Heart left ventricle (tissue), 16 donors: ENCODE measurements at places on chromosomes 7 and 10. TPM values are rescaled to one million over a fixed set of nuclear protein-coding genes. Genes with fewer than 3 reads are reported as not detected.

- H3K4me3 ChIP-seq, result no peak overlapping the region
- H3K36me3 ChIP-seq, result no peaks in the 10 kb centered on the region
- DNase-seq, result no peak
- H3K27me3 ChIP-seq, result no peaks in the 10 kb centered on the region
Measured at GRCh38 chr7:91242097-91242844, 22.0 kb upstream of the FZD1 start.

DNA sequence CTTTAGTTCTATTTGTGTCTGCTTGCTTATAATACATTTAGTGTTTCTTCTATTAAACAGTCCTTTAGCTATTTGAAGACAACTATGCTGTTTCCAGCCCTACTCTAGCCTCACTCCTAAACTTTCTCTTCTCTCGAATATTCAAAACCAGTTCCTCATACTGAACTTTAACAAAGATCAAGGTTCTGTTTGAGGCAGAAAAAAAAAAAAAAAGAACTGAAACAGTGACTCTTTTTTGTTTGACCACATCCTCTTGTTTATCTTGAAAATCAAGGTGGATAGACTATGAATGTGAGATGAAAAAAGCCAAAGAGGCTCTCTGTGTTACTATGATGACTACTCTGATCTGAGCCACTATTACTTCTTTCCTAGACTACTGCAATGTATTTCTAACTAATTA, 154.3 kb downstream of the ZNF365 start:
- no peak for DNase-seq
- H3K4me3 ChIP-seq, result no peak overlapping the region
- H3K27me3 ChIP-seq, result no peaks in the 10 kb centered on the region
- no peak overlapping the region for H3K27ac ChIP-seq
- no peaks in the 10 kb centered on the region for H3K36me3 ChIP-seq

The MBL2 gene
- total RNA-seq, result not detected

DNA sequence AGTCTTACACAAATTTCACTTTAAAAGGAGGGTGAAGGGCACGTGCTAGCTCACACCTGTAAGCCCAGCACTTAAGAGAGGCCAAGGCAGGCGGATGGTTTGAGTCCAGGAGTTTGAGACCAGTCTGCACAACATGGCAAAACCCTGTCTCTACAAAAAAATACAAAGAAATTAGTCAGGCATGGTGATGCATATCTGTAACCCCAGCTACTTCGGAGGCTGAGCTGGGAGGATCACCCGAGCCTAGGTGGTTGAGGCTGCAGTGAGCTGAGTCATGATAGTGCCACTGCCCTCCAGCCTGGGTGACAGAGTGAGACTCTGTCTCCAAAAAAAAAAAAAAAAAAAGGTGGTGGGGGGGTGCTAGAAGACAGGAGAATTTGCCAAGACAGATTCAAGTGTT, 237.3 kb upstream of the KLF14 start:
- no peaks in the 10 kb centered on the region for H3K27me3 ChIP-seq
- no peaks in the 10 kb centered on the region for H3K36me3 ChIP-seq
- DNase-seq, result no peak
- H3K4me3 ChIP-seq, result no peak overlapping the region
- no peak overlapping the region for H3K27ac ChIP-seq
- peaks cover 55% of the 10 kb centered on the region for H3K4me1 ChIP-seq

DNA sequence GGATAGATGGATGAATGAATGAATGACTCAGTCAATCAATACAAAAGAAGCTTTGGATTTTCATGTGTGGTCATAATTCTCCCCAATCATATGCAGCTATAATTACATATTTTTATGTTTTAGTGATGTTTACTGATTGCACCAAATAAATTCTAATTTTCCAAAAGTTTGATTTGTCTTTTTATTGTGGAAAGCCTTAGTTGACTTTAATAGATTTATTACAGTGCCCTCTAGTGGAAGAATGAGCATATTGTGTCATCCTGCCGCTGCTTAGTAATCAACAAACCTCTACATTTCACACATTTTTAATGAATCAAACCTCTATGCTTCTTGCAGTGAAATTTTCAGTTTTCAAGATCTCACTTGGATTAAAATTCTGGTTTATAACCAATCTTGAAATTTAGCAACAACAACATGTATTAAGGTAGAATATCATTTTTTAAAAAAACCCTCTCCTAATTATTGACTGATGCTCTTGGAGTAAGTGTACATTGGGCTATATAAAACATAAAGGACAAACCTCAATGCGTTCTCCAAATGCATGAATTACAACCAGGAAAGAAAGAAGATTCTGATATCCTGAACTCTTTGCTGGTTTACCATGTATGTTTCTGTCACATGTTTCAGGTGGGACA, 55.6 kb upstream of the PNLIP start:
- H3K4me1 ChIP-seq, result no peaks in the 10 kb centered on the region
- no peak overlapping the region for H3K4me3 ChIP-seq
- no peak for DNase-seq

DNA sequence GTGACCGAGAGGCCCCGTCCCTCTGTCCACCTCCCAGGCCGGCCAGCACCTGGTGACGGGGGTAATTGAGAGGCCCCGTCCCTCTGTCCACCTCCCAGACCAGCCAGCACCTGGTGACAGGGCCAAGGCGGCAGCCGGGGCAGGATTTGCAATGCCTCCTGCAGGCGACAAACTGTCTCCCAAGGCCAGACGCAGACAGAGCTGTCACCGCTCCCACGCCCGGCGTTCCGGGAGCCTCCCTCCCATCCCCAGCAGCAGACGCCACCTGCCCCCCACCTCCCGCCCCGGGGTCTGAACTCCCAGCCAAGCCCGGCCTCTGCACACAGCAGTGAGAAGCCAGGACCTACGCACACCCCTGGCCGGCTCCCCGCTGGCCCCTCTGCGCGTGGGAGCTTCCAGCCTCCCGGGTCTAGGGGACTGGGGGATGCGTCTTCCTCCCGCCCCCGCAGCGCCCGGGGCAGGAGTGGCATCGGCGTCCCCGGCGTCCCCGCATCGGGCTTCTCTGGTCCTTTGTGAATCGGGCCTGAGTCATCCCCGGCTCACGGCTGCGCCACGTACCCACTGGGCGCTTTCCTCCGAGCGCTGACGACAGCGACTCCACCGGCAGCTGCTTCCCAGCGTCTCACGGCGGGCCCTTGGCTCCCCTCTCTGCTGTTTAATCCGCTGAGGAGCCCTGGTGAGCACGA, 95.1 kb upstream of the DIP2C start:
- no peaks in the 10 kb centered on the region for H3K27me3 ChIP-seq
- peak overlapping the region; percentile 37 for H3K4me3 ChIP-seq
- no peaks in the 10 kb centered on the region for H3K36me3 ChIP-seq

The LRRC17 gene
- total RNA-seq, result 0.94 TPM

DNA sequence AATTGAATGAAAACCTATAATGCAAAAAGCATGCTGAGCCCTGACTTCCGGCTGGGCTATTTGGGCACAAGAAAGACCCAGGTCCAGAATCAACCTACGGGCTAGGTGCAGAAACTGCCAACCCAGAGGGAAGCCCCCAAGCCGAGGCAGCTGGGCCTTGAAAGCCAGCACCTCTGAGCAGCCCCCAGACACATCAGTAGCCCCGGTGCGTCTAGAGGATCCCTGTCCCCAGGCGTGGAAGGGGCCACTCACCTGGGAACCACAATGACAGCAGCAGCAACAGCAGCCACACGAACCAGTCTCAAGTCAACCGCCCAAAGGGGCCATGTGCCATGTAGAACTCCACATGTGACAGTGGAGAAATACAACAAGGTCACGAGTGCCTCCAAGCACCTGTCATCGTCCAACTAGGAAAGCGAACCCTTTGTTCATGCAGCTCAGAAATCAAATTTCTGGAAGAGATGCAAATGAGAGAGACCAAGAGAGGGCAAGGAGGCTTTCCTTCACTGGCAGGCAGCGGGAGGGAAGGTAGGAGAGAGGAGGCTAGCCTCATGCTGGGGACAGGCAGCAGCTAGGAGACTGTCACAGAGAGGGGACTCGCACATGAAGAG, 57.5 kb upstream of the CHST15 start:
- H3K4me1 ChIP-seq, result peaks cover 38% of the 10 kb centered on the region
- no peak overlapping the region for H3K27ac ChIP-seq
- no peak overlapping the region for H3K4me3 ChIP-seq
- DNase-seq, result no peak
- H3K27me3 ChIP-seq, result no peaks in the 10 kb centered on the region

DNA sequence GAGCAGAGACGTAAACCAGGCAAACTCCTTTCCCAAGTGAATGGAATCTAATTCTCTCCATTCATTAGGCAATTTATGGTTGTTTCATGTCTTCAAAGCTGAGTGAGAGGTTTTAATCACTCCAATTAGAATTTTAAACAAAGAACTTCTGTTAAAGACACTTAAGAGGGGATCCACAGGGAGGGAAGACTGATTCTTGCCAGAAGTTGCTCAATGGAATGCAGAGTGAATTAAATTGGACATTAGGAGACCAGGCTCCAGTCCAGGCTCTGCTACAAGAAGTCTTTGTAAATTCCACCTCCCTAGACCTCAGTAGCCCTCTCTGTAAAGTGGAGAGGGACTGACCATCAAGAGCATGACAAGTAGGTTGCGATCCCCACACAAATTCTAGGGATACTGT, 130.7 kb upstream of the TMEM72 start:
- no peak overlapping the region for H3K27ac ChIP-seq
- no peak for DNase-seq
- H3K36me3 ChIP-seq, result no peaks in the 10 kb centered on the region
- no peaks in the 10 kb centered on the region for H3K4me1 ChIP-seq
- H3K27me3 ChIP-seq, result no peaks in the 10 kb centered on the region
- H3K4me3 ChIP-seq, result no peak overlapping the region

The LBX1 gene
- not detected for total RNA-seq

DNA sequence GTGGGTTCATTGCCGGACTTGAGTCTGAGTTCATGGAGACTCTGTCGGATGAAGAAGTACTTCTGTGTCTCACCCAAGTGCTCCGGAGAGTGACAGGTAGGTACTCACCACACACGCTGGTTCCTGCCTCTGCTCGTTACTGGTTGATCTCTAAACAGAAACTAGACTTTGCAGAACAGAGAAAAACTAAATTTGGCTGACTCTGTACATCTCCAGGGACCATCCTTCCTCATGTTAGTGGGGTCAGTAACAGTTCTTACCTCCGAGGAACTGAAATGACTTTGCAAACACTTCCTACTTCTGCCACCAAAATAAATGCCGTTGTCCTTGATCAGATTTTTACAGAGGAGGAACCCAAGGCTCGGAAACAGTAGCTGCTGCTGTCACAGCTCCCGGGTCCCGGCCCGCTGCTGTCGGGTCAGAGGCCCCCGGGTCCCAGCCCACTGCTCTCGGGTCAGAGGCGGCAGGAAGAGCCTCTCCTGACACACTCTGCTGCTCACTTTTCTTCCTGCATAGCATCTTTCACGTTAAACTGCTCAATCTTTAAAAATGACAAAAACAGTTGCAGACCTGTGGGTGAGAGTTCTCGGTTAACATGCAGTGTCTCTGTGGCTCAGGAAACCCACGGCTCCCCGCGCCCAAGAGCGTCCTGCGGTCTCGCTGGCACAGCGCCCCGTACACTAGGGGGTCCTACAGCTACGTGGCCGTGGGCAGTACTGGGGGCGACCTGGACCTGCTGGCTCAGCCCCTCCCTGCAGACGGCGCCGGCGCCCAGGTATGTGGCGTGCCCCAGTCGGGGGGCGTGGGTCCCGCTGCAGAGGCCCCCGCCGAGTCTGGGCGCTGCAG, 4.8 kb upstream of the MTG1 start:
- peak overlapping the region; percentile 74 for H3K27ac ChIP-seq

DNA sequence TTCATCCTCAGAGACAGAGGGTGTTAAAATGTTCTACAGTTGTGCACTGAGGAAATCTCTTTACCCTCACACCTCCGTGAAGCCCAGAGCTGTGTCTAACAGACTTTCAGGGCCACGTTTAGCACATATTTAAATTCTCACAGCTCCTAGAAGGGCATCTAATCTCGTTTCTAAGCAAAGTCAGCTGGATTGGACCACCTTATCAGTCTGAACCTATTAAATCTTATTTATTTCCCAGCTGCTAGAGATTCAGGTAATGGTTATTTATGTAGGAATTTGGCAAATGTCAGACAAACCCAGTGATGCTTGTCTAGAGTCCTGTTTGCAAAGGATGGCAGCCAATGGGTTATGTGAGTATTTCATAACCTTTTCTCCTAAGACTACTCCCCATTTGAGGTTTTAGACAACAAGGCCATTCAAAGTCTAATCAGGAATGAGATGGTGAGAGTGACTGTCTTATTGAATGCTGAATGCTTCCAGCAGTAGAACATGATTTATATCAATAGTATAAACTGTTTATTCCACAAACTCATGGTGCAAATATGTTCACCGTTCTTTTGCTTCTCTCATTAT, 54.8 kb upstream of the EXOC4 start:
- no peaks in the 10 kb centered on the region for H3K36me3 ChIP-seq
- no peak overlapping the region for H3K4me3 ChIP-seq
- no peaks in the 10 kb centered on the region for H3K27me3 ChIP-seq
- H3K4me1 ChIP-seq, result no peaks in the 10 kb centered on the region
- no peak for DNase-seq

The TFPI2 gene
- 0.97 TPM for total RNA-seq

- H3K4me1 ChIP-seq, result peaks cover 88% of the 10 kb centered on the region
- H3K36me3 ChIP-seq, result no peaks in the 10 kb centered on the region
- DNase-seq, result no peak
- H3K27ac ChIP-seq, result peak overlapping the region; percentile 61
Measured at GRCh38 chr10:72257051-72257892, 16.5 kb upstream of the DDIT4 start.

DNA sequence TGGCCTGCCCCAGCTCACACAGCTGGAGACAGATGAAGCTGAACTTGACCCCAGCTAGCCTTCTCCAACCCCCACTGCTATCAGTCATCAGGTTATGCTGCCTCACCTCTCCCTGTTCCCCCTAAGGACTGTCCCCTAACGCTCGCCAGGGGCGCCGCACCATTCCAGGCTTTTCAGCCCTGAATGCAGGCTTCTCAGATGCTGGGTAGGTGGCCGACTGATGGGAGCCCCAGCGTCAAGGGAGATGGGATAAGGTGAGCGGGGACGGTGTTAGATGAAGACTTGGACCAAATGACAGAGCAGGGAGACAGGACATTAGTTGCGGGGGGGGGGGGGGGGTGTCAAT, 15.8 kb upstream of the OPALIN start:
- no peak overlapping the region for H3K4me3 ChIP-seq
- peaks cover 7% of the 10 kb centered on the region for H3K4me1 ChIP-seq
- no peaks in the 10 kb centered on the region for H3K36me3 ChIP-seq
- no peaks in the 10 kb centered on the region for H3K27me3 ChIP-seq

GRCh38 chr10:10804998-10805740, 212.5 kb upstream of the CELF2 start:
- no peak overlapping the region for H3K27ac ChIP-seq
- DNase-seq, result no peak
- H3K36me3 ChIP-seq, result no peaks in the 10 kb centered on the region
- H3K4me1 ChIP-seq, result peaks cover 20% of the 10 kb centered on the region
- no peak overlapping the region for H3K4me3 ChIP-seq

DNA sequence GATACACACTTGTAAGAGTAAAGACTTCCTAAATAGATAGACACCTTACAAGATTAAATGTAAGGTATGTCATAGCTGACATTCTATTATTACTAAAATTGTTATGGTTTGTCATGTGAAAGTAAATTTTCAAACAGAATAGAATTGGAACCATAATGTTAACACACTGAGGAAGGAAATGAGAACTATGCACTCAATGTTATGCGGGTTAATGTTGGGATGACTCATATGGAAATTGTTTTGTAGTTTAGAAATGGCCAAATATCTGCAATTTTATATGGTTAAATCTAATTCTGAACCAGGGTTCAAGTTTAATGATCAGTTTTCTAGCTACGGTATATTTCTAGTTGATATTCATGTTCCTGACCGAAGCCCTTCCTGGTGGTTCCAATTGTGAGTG, 214.2 kb upstream of the ADO start:
- no peak overlapping the region for H3K27ac ChIP-seq
- no peaks in the 10 kb centered on the region for H3K36me3 ChIP-seq
- no peaks in the 10 kb centered on the region for H3K27me3 ChIP-seq
- H3K4me3 ChIP-seq, result no peak overlapping the region
- H3K4me1 ChIP-seq, result peaks cover 4% of the 10 kb centered on the region
